A549 treated with AZD2906 at 1 μM for 4 hours (cell line): ENCODE measurements at places on chromosomes 6 and 20. TPM values are rescaled to one million over a fixed set of nuclear protein-coding genes. Genes with fewer than 3 reads are reported as not detected.

Gene GSTA3
- not detected in 5 replicates for total RNA-seq

Gene SMPDL3A
- total RNA-seq, result 3.1 to 3.7 TPM (median 3.6 TPM) in 5 replicates

Gene ADGRF5
- total RNA-seq, result 0.01 to 0.10 TPM in 2 of 5 replicates, not detected in the others

Gene TRMT11
- 9.8 to 12.0 TPM (median 11.2 TPM) in 5 replicates for total RNA-seq

Gene MYLK2
- 0.35 to 0.84 TPM (median 0.45 TPM) in 5 replicates for total RNA-seq

Gene ACSS1
- total RNA-seq, result 15.2 to 21.8 TPM (median 18.5 TPM) in 5 replicates

Gene CTCFL
- total RNA-seq, result 0.02 TPM in 2 of 5 replicates, not detected in the others

Gene SLPI
- total RNA-seq, result 10.1 to 16.1 TPM (median 11.6 TPM) in 5 replicates

Gene C20orf144
- 0.08 to 0.13 TPM (median 0.11 TPM) in 3 of 5 replicates, not detected in the others for total RNA-seq

Gene HSPA1A
- 132 to 240 TPM (median 186 TPM) in 5 replicates for total RNA-seq

Gene CRISP2
- total RNA-seq, result not detected in 5 replicates

Gene PBOV1
- total RNA-seq, result not detected in 5 replicates

Gene RHAG
- total RNA-seq, result 0.05 to 0.06 TPM in 2 of 5 replicates, not detected in the others

Gene EBF4
- 2.2 to 3.3 TPM (median 3.2 TPM) in 5 replicates for total RNA-seq

Gene EYA2
- total RNA-seq, result 1.8 to 2.6 TPM (median 2.3 TPM) in 5 replicates

Gene CST5
- total RNA-seq, result not detected in 5 replicates

Gene PACRG
- 0.06 to 0.18 TPM in 2 of 5 replicates, not detected in the others for total RNA-seq

Gene HTR1B
- total RNA-seq, result 0.12 to 0.22 TPM (median 0.21 TPM) in 5 replicates

Gene SALL4
- 1.2 to 1.4 TPM (median 1.4 TPM) in 5 replicates for total RNA-seq

Gene OPRM1
- total RNA-seq, result not detected in 5 replicates

Gene FOXA2
- total RNA-seq, result 13.0 to 20.1 TPM (median 17.9 TPM) in 5 replicates

Gene DDX27
- 54.1 to 60.0 TPM (median 58.3 TPM) in 5 replicates for total RNA-seq

Gene MATN4
- 0.10 to 0.22 TPM (median 0.12 TPM) in 4 of 5 replicates, not detected in the other for total RNA-seq

Gene ZSCAN16
- 3.6 to 4.7 TPM (median 4.0 TPM) in 5 replicates for total RNA-seq

Gene FOXP4
- total RNA-seq, result 18.3 to 27.7 TPM (median 25.9 TPM) in 5 replicates

Gene KCNK16
- total RNA-seq, result not detected in 5 replicates

Gene PLG
- not detected in 5 replicates for total RNA-seq

Gene PDYN
- 0.03 TPM in 1 of 5 replicates, not detected in the others for total RNA-seq
